Activated CD4-positive, alpha-beta T cell treated with anti-CD3 and anti-CD28 coated beads for 1 hour (primary cell): ENCODE measurements at places on chromosomes 11 and 22.

GRCh38 chr22:42202048-42202447 is 68.4 kb downstream of the TCF20 start:
- no peak for DNase-seq

GRCh38 chr11:44389963-44390605 is 80.1 kb upstream of the ALX4 start:
- DNase-seq, result no peak

- no peak for DNase-seq
These were observed 71.5 kb downstream of the SGSM3 start for GRCh38 chr22:40441761-40442390.

DNA sequence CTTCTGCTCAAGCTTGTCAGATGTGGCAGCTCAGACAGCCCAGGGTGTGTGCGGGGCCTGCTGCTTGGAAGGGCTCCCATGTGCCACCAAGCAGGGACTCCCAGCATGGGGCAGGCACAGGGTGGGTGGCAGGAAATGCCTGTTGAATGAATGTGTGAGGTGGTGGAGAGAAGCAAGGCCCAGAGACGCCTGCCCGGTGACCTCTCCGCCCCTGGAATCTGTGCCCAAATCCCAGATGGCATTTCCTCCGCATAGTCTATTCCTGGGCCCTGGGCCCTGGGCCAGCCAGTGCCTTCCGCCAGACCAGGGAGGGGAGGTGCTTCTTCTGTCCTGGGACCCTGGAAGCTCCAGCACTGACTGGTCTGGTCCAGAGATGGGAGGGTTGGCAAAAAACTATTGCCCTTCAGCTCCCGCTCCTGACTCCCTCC is 3.7 kb downstream of the CST6 start:
- no peak for DNase-seq

GRCh38 chr22:30104501-30105156 is 24.4 kb downstream of the HORMAD2 start:
- DNase-seq, result no peak

DNA sequence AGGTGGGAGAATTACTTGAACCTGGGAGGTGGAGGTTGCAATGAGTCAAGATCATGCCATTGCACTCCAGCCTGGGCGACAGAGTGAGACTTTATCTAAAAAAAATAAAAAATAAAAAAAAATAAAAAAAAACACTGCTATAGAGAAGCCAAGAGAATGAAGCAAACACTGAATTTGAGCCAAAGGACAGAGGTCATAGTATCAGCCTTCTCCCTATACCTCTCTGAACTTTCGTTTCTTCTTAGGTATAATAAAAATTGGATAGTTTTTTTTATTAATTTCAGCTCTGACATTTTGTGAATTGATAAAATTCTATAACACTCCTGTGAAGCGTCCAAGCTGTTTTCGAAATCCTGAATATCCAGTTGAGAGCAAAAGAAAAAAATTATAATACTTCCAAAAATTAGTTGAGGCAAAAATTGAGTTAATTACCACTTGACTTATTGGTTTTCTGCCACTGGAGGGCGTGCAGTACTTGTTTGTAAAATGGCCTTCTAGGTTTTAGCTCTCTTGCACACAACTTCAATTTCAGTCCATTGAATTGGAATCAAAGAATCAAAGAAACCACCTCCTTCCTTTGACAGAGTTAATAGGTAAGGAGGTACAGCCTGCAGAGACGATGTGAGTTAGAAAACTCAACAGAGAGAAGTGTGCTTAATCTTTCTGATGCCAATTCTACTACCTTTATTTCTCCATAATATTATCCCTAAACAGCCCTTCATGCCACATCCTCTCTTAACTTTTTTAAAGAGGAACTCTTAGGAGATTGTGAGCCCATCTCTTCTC is 143.2 kb downstream of the BBOX1 start:
- DNase-seq, result no peak

DNA sequence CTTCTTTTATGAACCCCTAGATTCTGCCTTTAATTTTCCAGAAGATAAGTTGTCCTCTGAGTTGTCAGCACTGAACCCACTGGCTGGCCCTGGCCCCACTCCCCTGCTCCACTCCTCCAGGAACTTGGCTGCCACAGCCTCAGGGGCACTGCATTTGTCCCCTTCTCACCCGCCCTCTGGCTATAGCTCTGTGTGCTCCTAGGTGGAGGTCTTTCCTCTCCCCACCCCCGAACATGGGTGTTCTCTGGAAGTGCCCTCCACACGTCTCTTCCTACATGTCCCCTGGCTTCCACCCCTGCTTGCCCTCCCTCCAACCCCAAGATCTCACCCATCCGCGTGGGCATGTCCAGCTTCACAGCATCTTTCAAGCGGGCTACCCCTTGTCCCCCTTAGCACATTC is 137.7 kb upstream of the TEAD1 start:
- no peak for DNase-seq
